ENCODE measurements at places on chromosomes 7 and 10.

- DNase-seq: no peak
Observed at GRCh38 chr7:157397036-157397720, 60.4 kb downstream of the DNAJB6 start.

DNA sequence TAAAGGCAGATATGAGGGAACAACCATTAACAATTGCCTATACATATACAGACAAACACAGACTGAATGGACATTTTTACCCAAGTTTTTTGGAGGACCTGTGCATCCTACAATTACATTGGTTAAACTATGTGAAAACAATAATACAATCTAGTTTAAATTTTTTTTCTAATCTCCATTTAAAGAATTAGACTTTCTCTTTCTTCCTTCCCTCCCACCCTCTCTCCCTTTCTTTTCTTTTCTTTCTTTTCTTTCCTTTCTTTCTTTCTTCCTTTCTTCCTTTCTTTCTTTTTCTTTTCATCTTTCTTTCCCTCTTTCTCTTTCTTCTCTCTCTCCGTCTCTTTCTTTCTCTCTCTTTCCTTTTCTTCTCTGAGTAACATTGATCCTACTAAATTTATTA, 183.7 kb downstream of the HDAC9 start:
- DNase-seq: no peak

- DNase-seq: no peak
Observed at GRCh38 chr7:96707901-96708774, 1.5 kb downstream of the SEM1 start.

GRCh38 chr7:125516194-125516593, 586.6 kb upstream of the POT1 start:
- DNase-seq: peak; percentile 96

- DNase-seq: no peak
Observed at GRCh38 chr10:60237977-60238758, 151.5 kb downstream of the ANK3 start.

Data from NCI-H187 treated with DMSO at 0.1 percent for 48 hours (cell line).